ENCODE measurements at places on chromosomes 4 and X. TPM values are rescaled to one million over a fixed set of nuclear protein-coding genes. Genes with fewer than 3 reads are reported as not detected.

The NPNT gene
- not detected for total RNA-seq

The TENT5D gene
- not detected for total RNA-seq

The ETDA gene
- total RNA-seq: not detected

The SMR3B gene
- not detected for total RNA-seq

All from regular cardiac myocyte (primary cell).